ENCODE measurements at places on chromosomes 3 and 15. TPM values are rescaled to one million over a fixed set of nuclear protein-coding genes. Genes with fewer than 3 reads are reported as not detected.

The GRK7 gene
- total RNA-seq, result 0.14 TPM

The KNG1 gene
- total RNA-seq, result not detected

DNA sequence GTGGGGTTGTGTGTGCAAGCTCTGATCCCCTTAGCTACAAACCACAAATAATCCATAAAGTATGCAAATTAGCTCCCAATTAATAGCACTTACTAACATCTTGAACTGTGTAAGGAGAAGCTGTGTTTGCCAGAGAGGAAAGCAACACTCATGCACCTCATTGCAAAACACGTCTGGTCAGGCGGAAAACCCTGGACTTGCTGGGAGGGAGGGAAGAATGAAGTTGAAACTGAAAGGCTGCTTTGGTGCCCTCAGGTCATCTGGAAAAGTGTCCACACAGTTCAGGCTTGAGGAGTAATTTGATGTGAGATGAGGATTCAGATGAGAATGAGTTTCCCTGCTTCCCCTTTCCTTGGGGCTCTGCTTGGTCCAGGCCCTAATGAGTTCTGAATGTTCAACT, 185.5 kb upstream of the ANKRD28 start:
- no peaks in the 10 kb centered on the region for H3K27me3 ChIP-seq
- no peak overlapping the region for H3K4me3 ChIP-seq
- no peaks in the 10 kb centered on the region for H3K4me1 ChIP-seq
- no peak for DNase-seq

GRCh38 chr3:52845157-52845556, 10.3 kb upstream of the MUSTN1 start:
- no peak overlapping the region for H3K27ac ChIP-seq
- DNase-seq, result peak; percentile 36
- H3K27me3 ChIP-seq, result no peaks in the 10 kb centered on the region
- H3K4me3 ChIP-seq, result no peak overlapping the region
- H3K36me3 ChIP-seq, result peaks cover 86% of the 10 kb centered on the region

GRCh38 chr15:36501063-36501678, 78.3 kb upstream of the CDIN1 start:
- no peak for DNase-seq
- no peak overlapping the region for H3K27ac ChIP-seq
- no peaks in the 10 kb centered on the region for H3K36me3 ChIP-seq
- H3K27me3 ChIP-seq, result no peaks in the 10 kb centered on the region
- no peak overlapping the region for H3K4me3 ChIP-seq

DNA sequence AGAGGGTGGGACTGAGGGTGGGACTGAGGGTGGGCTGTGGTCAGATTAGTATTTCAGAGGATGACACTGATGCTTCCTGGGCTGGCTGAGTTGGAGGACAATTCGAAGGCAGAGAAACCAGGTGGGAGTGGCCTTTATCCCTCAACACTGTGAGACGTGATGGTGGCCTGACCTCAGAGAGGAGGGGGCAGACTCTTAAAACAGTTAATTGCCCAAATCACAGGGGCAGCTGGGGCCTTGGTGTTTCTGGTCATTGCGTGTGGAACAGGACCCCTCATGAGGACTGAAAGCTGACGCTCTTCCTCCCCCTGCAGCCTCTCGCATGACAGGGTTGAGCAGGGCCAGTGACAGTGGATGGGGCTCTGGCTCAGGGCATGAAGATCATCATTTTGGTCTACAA, 18.7 kb downstream of the DNASE1L3 start:
- no peak overlapping the region for H3K4me3 ChIP-seq
- peak; percentile 58 for DNase-seq
- no peak overlapping the region for H3K27ac ChIP-seq

GRCh38 chr3:143977341-143978262, 6.0 kb downstream of the DIPK2A start:
- H3K4me1 ChIP-seq, result peaks cover 74% of the 10 kb centered on the region
- H3K27me3 ChIP-seq, result no peaks in the 10 kb centered on the region
- no peak overlapping the region for H3K4me3 ChIP-seq
- peak overlapping the region; percentile 65 for H3K27ac ChIP-seq
- no peak for DNase-seq

- no peak for DNase-seq
- H3K27ac ChIP-seq, result no peak overlapping the region
- H3K27me3 ChIP-seq, result no peaks in the 10 kb centered on the region
- no peaks in the 10 kb centered on the region for H3K4me1 ChIP-seq
Measured at GRCh38 chr3:154111365-154111935, 9.7 kb upstream of the ARHGEF26 start.
